Lung microvascular endothelial cell (primary cell): ENCODE measurements at places on chromosomes 1 and 21. TPM values are rescaled to one million over a fixed set of nuclear protein-coding genes. Genes with fewer than 3 reads are reported as not detected.

Gene SPATC1L
- 2.6 and 3.6 TPM in 2 replicates for total RNA-seq

Gene CRP
- not detected in 2 replicates for total RNA-seq

Gene ERG
- 39.7 and 50.8 TPM in 2 replicates for total RNA-seq

Gene OR14C36
- not detected in 2 replicates for total RNA-seq

Gene KIF26B
- total RNA-seq: 1.1 and 1.4 TPM in 2 replicates

Gene RASAL2
- 11.8 and 13.1 TPM in 2 replicates for total RNA-seq

Gene GNAT2
- total RNA-seq: under 0.01 and 0.22 TPM in 2 replicates

Gene RXRG
- not detected in 2 replicates for total RNA-seq

Gene TPTE
- not detected in 2 replicates for total RNA-seq
